Ascending aorta (tissue), 2 donors: ENCODE measurements at places on chromosomes 1 and 21. TPM values are rescaled to one million over a fixed set of nuclear protein-coding genes. Genes with fewer than 3 reads are reported as not detected.

DNA sequence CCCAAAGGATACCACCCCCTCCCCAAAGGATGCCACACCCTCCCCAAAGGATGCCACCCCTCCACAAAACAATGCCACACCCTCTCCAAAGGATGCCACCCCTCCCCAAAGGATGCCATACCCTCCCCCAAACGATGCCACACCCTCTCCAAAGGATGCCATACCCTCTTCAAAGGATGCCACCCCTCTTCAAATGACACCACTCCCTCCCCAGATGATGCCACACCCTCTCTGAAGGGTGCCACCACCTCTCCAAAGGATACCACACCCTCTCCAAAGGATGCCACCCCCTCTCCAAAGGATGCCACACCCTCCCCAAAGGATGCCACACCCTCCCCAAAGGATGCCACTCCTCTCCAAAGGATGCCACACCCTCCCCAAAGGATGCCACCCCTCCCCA, 21.6 kb upstream of the TRIM17 start:
- DNase-seq: no peak

DNA sequence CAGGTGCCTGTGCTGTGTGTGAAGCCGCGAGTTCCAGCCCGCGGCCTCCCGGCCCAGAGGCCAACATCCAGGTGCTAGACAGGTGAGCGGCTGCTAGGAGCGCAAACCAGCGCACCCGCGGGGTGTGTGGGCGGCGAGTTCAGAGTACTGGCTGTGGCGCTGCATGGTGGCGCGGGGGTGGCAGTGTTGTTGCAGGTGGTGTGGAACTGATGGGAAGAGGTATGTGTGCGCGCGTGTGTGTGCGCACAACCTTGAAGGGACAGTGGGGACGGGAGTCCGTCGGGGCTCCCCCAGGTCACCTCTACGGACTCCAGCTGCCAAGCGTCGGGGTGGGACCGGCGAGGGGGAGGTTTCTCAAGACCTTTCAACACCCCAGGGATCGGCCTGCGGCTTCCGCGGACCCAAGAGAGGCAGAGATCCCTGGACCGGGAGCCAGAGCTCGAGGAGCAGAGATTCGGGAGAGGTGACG, 433 bp upstream of the DMBX1 start:
- DNase-seq: no peak

GRCh38 chr1:8939362-8939995, 6.2 kb upstream of the CA6 start:
- DNase-seq: no peak

- no peak for DNase-seq
Measured at GRCh38 chr1:149884433-149885338, 14.7 kb upstream of the BOLA1 start.

- DNase-seq: no peak
Measured at GRCh38 chr1:226574591-226575435, 26.2 kb downstream of the STUM start.

DNA sequence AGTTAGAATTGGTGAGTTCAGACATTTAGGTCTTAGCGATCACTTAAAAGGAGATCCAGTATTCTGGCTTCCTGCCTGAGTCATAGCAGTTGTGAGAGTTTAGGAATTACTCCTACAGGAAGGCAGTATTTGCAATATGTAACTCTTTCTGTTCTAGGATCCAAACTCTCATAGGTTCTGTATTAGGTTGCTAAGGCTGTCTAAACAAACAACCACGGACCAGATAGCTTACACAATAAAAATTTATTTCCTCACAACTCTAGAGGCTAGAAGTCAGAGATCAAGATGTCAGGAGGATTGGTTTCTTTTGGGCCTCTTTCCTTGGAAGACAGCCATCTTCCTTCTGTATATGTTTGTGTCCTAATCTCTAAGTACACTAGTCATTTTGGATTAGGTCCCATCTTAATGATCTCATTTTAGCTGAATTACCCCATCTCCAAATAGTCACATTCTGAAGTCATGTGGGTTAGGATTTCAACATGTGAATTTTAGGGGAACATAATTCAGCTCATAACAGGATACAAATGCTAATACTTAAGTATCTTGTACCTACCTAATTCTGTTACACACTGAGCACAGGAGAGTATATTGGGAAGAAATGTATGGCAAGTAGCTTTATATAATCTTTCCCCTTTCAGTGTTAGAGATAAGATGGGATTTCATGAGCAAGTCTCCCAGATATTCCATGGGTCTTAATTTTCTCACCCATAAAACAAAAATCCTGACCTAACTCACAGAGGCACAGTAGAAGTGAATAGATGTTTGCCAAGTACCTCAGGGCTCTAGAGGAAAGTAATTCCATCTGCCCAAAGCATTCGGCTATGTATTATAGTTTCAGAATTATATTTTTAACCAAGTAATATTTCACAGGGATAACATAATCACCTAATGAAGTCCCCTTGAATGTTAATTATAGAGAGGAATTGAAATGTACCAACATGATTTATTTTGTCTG, 144.4 kb downstream of the PTBP2 start:
- DNase-seq: no peak

DNA sequence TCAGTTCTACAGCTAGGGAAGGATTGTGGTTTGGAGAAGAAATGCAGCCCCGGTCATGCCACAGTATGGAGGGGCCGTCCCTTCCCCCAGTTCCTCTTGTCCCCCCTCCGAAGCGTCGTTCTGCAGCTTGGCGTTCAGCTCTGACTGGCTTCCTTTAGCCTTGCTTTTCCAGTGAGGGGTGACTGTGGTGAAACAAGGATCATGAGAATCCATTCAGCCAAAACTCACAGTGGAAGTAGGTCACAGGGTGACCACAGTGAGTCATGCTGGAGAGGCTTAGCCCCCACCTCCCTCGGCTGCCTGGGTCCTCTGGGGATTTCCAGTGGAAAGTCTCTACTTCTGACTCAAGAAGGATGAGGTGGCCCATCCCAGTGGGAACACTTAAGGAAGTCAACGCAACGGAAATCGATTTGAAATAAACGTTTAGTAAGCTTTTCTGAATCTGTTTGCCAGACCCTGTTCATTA, 37.3 kb upstream of the COL6A2 start:
- peak; percentile 70 for DNase-seq

UBE2U gene
- not detected for total RNA-seq

- DNase-seq: no peak
Measured at GRCh38 chr1:34066981-34067603, 97.9 kb downstream of the CSMD2 start.

- no peak for DNase-seq
Measured at GRCh38 chr1:30302858-30303257, 420.5 kb downstream of the MATN1 start.

GRCh38 chr1:36965275-36966159, 68.8 kb downstream of the GRIK3 start:
- no peak for DNase-seq

CD84 gene
- total RNA-seq: 1.1 TPM

DNA sequence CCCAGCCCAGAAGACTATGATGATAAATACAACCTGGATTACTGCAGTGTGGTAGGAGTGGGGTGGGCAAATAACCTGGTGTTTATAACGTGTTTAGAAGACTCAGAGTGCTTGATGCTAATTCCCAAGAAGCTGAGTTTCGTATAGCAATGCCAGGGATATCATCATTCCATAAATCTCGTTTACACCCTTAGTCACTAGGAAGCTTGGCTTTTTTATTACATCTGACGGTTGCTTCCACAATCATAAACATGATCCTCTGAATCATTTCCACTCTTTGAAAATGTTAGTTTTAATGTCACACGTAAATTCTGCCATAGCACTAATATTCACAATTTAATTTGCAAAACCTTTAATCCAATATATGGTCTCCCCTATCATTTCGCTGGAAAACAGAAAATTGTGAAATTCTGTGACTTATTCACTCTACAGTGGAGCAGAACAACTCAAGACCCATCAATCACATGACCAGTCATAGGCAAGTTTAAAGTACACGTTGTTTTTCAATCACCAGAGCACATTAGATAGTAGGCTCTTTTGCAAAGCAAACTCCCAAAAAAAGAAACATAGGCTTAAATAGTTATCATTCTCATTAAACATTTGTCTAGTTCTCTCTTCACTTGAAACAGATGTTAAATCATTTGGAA, 321.0 kb downstream of the LTN1 start:
- no peak for DNase-seq

- DNase-seq: no peak
Measured at GRCh38 chr1:6127587-6128163, 52.4 kb downstream of the CHD5 start.

SMIM1 gene
- not detected for total RNA-seq

DNA sequence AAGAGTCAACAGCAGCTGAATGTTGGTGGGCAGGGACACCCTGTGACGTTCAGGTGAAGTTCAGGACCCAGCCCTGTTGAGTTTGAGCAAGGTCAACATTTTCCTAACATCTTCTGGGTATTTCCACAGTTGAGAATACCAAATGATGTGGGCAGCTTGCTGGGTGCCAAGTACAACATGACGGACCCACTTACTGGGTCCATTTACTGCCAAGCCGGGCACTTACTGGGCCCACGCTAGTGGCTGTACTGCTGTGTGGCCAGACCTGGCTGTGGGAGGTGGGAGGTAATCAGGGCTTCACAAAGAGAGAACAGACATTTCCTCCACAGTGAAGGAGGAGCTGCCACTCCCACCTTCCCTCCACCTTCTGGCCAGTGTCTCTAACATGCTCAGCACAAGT, 99.2 kb downstream of the PSMG1 start:
- DNase-seq: peak; percentile 55

GRCh38 chr1:92900539-92900938, 60.7 kb downstream of the DIPK1A start:
- DNase-seq: no peak

ANGPTL3 gene
- not detected for total RNA-seq

DNA sequence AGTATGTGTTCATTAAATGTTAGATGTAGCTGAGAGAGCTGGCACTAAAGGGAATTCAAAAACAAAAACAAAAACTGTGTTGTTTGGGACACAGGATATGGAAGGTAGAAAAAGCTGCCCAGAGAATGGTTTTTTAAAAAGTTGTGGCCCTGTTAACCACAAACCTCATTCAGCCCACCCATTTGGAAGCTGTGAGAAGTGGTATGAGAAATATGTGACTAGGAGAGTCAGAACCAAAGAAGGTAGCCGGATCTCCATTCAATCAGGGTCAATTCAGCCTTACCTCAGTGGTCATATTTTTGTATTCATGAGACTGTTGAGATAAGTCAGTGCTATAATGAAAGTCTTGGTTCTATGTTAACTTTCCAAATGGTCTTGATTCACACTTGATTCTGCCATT, 29.8 kb upstream of the CACYBP start:
- DNase-seq: no peak

GRCh38 chr1:201904579-201904978, 15.9 kb downstream of the SHISA4 start:
- no peak for DNase-seq

CDK11B gene
- 24.8 TPM for total RNA-seq

NUF2 gene
- total RNA-seq: not detected

GRCh38 chr1:85991261-85991660, 165.3 kb downstream of the COL24A1 start:
- DNase-seq: no peak

DNA sequence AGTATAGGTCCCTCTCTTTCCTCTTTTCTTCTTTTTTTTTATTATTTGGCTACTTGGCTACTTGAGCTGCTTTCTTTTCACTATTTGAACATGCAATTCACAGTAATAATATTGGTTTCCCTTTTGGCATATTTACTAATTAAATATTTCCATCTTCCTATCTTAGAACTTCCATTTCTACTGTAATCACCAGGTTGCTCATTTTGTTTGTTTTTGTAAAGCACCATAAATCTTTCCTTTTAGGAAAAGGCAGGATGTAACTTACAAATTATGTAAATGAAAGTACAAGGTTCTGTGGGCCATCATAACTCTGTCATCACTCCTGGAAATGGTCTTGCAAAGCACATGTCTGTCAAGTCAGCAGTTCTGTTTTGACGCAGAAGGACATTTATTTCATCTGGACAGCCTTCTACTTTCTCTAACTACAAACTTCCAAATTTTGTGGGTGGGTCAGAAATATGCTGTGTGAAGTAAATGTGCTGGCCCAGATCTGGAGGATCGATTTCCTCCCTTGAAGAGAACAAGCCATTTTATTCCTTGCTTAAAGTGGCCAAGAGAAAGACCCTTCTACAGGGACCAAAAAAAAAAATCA, 71.7 kb upstream of the TNFSF18 start:
- no peak for DNase-seq

TSTD1 gene
- not detected for total RNA-seq

DNA sequence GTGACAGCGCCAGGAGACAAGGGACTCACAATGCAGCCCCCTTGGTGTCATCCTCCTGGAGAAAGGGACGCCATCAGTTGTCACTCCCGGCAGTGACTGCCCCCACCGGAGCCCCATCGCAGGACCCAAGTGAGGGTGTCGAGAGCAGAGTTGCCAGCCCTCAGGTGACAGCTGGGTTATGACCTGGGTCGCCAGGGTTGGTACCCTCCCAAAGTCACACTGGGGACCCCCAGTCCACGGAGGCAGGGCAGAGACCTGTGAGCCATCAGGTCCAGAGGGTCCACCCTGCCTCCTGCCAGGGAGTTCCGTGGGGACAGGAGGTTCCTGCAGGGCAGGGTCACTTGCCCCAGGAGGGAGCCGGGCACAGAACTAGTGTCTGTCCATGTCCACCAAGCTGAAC, 78.2 kb upstream of the IFFO2 start:
- no peak for DNase-seq

DNA sequence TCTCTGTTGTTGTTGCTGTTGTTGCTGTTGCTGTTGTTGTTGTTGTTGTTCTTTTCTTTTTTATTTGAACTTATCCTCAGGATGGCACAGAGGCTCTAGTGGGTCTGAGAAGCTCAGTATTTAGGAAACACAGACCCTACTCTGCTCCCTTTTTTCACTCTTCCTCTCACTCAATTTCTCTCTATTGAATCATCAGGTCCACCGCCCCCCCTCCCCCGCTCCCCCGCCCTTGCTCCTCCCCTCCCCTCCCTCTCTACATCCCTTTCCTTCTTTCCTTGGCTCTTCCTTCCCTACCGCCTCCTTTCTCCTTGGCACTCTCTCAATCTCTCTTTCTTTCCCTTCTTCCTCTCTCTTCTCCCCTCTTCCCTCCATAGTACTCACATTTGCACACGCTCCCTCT, 218.5 kb upstream of the ZC3H12A start:
- no peak for DNase-seq

GRCh38 chr1:91120421-91120820, 98.6 kb upstream of the ZNF644 start:
- DNase-seq: no peak

CYP4A22 gene
- not detected for total RNA-seq

DNA sequence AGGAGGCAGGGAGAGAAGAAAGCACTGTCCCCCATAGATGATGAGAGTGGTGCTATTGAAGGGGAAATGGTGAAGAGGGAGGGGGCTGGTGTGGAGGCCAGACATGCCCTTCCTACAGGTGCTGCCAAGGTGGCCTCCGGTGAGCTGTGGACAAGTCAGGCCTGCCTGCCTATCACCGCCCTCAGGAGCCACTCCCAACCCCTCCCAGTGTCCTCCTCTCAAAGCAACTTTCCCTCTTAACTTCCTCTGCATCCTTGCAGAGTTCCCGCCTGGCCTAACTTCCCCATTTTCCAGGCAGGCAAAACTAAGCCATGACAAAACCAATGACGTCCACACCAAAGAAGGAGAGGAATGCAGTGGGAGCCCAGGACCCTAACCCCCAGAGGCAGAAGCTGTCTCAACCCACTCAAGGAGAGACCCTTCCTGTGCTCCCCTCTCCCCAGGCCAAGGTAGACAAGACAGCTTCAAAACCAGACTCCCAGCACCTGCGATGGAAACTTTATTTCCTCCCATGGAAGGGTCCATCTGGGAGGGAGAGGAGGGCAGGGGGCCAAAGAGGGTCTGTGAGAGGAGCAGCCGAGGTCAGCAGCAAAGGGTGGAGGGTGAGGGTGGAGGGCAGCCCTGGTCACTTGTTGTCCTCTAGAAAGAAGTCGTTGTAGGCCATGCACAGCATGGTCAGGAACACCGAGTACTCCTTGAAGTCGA, 1.0 kb upstream of the S100A6 start:
- no peak for DNase-seq
